ENCODE measurements at places on chromosomes 2 and 18. TPM values are rescaled to one million over a fixed set of nuclear protein-coding genes. Genes with fewer than 3 reads are reported as not detected.

Gene PDCL3
- 22.0 TPM for total RNA-seq

Gene EPB41L3
- 20.1 TPM for total RNA-seq

DNA sequence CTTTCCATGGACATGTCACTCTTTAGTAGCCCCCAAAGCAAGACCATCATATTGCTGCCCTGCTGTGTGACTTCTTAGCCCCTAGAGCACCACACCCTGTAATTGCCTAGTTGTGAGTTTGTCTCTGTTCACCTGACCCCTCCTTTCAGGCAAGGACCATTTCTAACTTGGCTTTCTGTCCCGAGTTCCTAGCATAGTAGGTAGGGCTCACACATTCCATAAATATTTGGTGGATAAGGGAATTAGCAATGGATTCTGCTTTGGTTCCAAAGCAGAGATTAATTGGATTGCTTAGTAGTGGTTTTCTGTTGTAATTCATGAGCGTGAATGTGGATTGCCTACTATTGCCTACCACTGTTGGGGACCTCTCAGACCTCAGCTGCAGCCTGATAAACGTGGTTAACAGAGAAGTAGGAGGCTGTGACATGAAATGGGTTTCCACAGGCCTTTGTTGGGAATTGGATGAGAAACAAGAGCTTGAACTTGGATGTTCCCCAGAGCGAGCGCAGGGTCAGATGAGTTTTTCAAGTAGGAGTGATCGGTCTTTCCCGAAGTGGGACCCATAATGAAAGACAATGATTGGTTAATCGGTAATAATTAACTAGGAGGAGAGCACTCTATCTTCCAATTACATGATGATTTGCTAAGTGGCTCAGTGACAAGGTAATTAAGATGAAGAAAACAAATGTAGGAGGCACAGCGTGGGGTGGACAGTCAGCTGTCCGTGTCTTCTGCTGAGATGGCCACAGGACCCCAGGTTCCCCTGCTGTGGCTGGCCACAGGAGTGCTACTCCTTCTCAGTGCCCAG is 13.4 kb upstream of the UGT1A1 start:
- H3K4me3 ChIP-seq: no peak overlapping the region
- no peaks in the 10 kb centered on the region for H3K4me1 ChIP-seq
- H3K36me3 ChIP-seq: peaks cover 21% of the 10 kb centered on the region
- no peak overlapping the region for H3K27ac ChIP-seq

DNA sequence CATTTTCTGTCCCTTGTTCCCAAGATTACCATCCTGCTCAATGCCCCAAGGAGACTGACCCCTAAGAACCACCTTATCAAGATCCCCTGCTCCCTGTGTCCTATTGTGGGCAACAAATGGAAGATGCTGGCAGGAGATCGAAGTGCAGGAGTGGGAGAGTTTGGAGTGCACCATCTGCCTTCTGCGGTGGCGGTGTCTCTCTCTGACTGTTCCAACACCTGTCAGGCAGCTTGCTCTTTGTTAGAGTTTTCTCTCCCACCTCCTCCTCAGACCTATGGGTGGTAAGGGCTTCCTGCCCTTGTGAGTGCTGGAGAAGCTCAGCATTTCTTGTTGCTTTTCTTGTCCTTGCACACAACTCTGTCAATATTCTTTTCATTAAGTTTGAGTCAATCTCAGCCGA is 64.1 kb upstream of the SPHKAP start:
- H3K27me3 ChIP-seq: no peaks in the 10 kb centered on the region
- no peak overlapping the region for H3K27ac ChIP-seq
- H3K4me1 ChIP-seq: no peaks in the 10 kb centered on the region
- H3K4me3 ChIP-seq: no peak overlapping the region
- no peak for DNase-seq
